ENCODE measurements at places on chromosomes 7 and 10.
A peak's percentile ranks its signal among the peaks of the same experiment; 100 is the strongest.

- no peak overlapping the region for H3K27ac ChIP-seq
- no peak overlapping the region for H3K4me3 ChIP-seq
- no peaks in the 10 kb centered on the region for H3K4me1 ChIP-seq
- H3K27me3 ChIP-seq, result peaks cover 16% of the 10 kb centered on the region
- DNase-seq, result no peak
Observed at GRCh38 chr10:132141526-132142395, 45.0 kb upstream of the DPYSL4 start.

GRCh38 chr7:96591900-96592676 lies 117.6 kb downstream of the SEM1 start:
- H3K27ac ChIP-seq, result no peak overlapping the region
- no peak overlapping the region for H3K4me3 ChIP-seq
- H3K27me3 ChIP-seq, result no peaks in the 10 kb centered on the region
- no peak for DNase-seq
- H3K4me1 ChIP-seq, result no peaks in the 10 kb centered on the region
- H3K36me3 ChIP-seq, result no peaks in the 10 kb centered on the region

- H3K4me3 ChIP-seq, result no peak overlapping the region
- H3K27ac ChIP-seq, result no peak overlapping the region
- H3K27me3 ChIP-seq, result peaks cover 27% of the 10 kb centered on the region
- H3K4me1 ChIP-seq, result no peaks in the 10 kb centered on the region
- H3K36me3 ChIP-seq, result no peaks in the 10 kb centered on the region
Observed at GRCh38 chr10:115063701-115064658, 29.2 kb upstream of the ATRNL1 start.

GRCh38 chr10:103659674-103660363 lies 166.3 kb downstream of the NEURL1 start:
- peaks cover 56% of the 10 kb centered on the region for H3K4me1 ChIP-seq
- peak overlapping the region; percentile 88 for H3K27ac ChIP-seq
- H3K36me3 ChIP-seq, result peaks cover 44% of the 10 kb centered on the region
- H3K4me3 ChIP-seq, result peak overlapping the region; percentile 94
- H3K27me3 ChIP-seq, result peaks cover 13% of the 10 kb centered on the region
- peak; percentile 85 for DNase-seq

DNA sequence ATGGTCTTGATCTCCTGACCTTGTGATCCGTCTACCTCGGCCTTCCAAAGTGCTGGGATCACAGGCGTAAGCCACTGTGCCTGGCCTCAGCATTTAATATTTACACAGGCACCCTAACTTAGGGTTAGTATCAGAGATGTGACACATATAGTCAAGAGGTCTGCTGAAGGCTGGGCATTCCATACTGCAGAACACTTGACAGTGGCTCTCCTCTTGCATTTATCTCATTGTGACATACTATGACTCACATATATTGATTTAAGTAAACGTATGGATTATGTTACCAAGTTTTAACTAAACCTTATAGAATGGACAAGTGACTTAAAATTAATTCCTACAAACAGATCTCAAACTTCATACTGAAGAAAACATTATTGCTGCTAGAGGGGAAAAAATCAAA lies 36.6 kb downstream of the BRAF start:
- H3K4me1 ChIP-seq, result peaks cover 13% of the 10 kb centered on the region
- H3K4me3 ChIP-seq, result no peak overlapping the region
- no peaks in the 10 kb centered on the region for H3K27me3 ChIP-seq
- no peaks in the 10 kb centered on the region for H3K36me3 ChIP-seq

DNA sequence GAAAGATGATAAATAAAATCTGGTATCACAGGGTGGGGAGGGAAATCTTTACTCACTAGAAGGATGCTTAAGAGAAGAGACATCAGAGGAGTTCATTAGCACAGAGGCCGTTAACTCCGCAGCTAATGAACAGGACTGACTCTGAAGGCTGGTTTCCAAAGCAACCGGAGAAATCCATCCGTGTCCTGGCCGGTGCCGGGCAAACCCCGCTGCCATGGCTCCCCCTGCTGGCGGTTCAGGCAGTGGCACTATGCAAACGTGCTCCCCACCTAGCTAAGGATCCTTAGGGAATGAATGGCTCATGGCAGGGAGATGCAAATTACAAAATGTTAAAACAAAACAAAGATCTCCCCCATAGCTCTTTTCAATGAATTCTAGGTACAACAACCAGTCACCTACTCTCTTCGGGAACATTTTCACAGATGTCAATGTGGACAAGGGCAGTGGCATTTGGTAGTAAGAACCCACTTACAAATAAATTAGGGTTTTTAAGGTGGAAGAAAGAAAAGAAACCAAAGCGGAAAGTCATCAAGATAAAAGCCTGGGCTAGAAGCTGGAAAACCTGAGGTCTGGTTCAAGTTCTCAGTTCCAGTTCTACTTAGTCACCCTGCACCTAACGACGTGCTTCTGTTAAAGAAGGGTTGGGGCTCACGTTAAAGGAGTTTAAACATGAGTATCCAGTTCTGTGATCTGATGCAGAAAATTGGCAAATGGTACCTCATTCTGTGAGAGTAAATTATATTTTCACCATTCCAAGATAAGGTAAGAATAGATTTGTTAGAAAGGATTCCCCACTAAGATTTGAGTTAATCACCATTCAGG lies 138.2 kb downstream of the SVIL start:
- peaks cover 15% of the 10 kb centered on the region for H3K27me3 ChIP-seq
- no peaks in the 10 kb centered on the region for H3K36me3 ChIP-seq
- H3K4me3 ChIP-seq, result no peak overlapping the region
- H3K27ac ChIP-seq, result no peak overlapping the region
- peaks cover 21% of the 10 kb centered on the region for H3K4me1 ChIP-seq

GRCh38 chr7:116562529-116563121 lies 37.8 kb downstream of the CAV1 start:
- H3K36me3 ChIP-seq, result peaks cover 47% of the 10 kb centered on the region
- H3K27ac ChIP-seq, result peak overlapping the region; percentile 49
- DNase-seq, result no peak
- peak overlapping the region; percentile 12 for H3K4me3 ChIP-seq
- peaks cover 85% of the 10 kb centered on the region for H3K4me1 ChIP-seq

GRCh38 chr7:107150375-107151073 lies 18.3 kb upstream of the HBP1 start:
- H3K4me3 ChIP-seq, result no peak overlapping the region
- peaks cover 34% of the 10 kb centered on the region for H3K4me1 ChIP-seq
- H3K27me3 ChIP-seq, result no peaks in the 10 kb centered on the region
- no peak overlapping the region for H3K27ac ChIP-seq
- DNase-seq, result peak; percentile 70
- H3K36me3 ChIP-seq, result no peaks in the 10 kb centered on the region

- no peak overlapping the region for H3K27ac ChIP-seq
- H3K27me3 ChIP-seq, result peaks cover 11% of the 10 kb centered on the region
- DNase-seq, result no peak
- H3K36me3 ChIP-seq, result no peaks in the 10 kb centered on the region
- peaks cover 13% of the 10 kb centered on the region for H3K4me1 ChIP-seq
- no peak overlapping the region for H3K4me3 ChIP-seq
Observed at GRCh38 chr10:70681731-70682005, 9.4 kb downstream of the ADAMTS14 start.

DNA sequence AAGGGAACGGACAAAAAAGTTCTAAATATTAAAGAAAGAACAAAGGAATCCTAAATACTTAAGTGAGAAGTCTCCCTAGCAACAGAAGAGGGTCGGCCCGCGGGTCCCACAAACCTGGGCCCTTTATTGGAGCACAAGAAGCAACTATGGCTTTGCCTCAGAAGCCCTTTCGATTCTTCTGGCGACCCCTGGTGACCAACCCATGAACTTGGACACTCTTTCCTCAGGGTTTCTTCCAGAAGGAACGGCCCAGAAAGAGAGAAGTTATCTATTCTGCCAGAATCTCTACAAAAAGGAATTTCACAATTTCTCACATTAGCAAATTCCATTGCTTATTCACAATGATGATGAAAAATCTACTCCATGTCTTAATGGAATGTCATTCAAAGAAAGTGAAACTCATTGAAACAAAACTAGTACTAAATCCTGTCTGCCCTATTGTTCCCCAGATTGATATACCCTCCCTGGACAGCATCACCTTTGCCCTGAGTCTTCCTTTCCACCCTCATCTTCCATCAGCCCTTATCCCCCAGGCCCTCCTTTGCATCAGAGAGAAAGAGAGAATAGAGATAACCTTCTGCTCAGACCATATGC lies 43.7 kb downstream of the CPVL start:
- peaks cover under 1% of the 10 kb centered on the region for H3K27me3 ChIP-seq
- no peaks in the 10 kb centered on the region for H3K4me1 ChIP-seq
- H3K27ac ChIP-seq, result no peak overlapping the region
- H3K36me3 ChIP-seq, result no peaks in the 10 kb centered on the region
- no peak overlapping the region for H3K4me3 ChIP-seq
- DNase-seq, result peak; percentile 44

GRCh38 chr7:2904202-2904601 lies 60.1 kb upstream of the GNA12 start:
- H3K27ac ChIP-seq, result no peak overlapping the region
- H3K36me3 ChIP-seq, result no peaks in the 10 kb centered on the region
- H3K27me3 ChIP-seq, result peaks cover 10% of the 10 kb centered on the region
- DNase-seq, result no peak
- no peak overlapping the region for H3K4me3 ChIP-seq

DNA sequence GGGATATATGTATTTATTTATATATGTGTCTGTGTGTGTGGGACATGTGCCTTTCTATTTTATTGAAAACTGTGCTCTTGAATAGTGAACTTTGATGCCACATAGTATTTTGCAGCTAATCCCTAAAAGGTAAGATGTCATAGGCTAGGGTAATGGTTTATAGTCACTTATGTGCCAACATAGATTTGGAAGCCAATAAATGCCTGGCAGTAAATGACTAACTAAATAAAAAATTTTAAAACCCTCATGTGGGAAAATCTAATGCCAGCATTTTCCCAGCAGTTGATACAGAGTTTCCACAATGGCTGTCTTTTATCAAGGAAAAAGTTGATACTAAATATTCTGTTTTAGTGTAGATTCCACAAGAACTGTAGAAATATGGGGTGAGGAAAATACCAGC lies 101.5 kb upstream of the IMMP2L start:
- no peak for DNase-seq
- no peak overlapping the region for H3K27ac ChIP-seq
- no peak overlapping the region for H3K4me3 ChIP-seq
- H3K4me1 ChIP-seq, result no peaks in the 10 kb centered on the region

Measured in HFFc6 (cell line).